HS-5 (cell line): ENCODE measurements at places on chromosomes 7 and 10.

DNA sequence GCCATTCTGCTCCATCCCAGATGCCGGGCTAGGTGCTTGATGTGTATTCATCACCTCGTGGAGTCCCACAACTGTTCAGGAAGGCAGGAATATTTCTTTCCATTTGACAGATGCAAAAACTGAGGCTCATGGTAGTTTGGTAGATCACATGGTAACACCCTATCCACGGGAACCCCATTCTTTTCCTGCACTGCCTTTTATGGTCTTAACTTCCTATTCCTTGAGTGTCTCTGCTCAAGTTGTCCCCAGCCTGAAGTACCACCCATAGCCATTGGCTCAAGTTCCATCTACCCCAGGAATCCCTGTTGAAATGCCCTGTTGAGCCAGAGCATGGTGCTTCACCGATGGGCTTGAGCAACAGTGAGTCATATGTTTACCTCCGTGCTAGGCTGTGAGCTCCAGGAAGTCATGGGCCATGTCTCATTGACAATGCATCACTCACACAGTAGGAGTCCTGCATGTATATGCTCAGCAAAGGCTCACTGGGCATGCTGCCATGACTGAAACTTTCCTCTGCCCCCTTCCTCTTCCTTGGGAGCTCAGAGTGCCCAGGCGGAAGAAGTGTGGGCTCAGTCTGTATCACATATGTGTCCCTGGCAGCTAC is 71.7 kb upstream of the ADAM12 start:
- DNase-seq = peak; percentile 87

DNA sequence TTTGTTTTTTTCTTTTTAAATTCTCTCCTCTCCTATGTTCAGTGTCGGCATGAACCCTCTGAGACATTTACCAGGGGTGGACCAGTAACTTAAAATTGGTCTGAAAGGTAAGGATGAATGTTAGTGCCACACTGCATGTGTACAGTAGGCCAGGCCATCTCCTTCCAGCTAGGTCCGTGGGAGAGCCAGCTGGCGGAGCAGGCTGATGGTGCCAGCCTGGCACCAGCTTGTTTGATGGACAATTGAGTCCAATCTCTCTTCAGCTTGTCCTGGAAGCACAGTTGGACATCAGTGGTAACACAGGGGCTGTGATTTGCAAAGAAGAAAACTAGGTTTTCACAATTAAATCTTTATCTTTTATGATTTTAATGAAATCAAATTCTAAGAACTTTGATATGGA is 136.5 kb downstream of the CNNM2 start:
- no peak for DNase-seq

DNA sequence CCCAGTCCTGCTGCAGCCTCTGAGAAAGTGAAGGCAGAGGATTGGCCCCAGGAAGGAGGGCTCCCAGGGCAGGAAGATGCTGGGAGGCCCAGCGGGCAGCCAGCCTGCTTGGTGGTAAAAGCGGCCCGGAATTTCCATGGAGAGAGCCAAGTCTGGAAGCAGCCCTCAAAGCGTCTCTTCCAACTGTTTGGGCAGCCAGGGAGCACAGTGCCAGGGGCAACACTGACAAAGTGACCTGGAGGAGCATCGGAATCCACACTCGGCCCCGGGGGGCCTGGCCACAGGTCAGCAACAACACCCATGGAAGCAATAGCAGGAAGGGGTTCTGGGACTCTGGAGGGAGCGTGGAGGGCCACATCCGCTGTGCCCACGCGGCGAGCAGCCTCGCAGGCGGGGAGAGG is 63.2 kb upstream of the FGFR2 start:
- DNase-seq = no peak

DNA sequence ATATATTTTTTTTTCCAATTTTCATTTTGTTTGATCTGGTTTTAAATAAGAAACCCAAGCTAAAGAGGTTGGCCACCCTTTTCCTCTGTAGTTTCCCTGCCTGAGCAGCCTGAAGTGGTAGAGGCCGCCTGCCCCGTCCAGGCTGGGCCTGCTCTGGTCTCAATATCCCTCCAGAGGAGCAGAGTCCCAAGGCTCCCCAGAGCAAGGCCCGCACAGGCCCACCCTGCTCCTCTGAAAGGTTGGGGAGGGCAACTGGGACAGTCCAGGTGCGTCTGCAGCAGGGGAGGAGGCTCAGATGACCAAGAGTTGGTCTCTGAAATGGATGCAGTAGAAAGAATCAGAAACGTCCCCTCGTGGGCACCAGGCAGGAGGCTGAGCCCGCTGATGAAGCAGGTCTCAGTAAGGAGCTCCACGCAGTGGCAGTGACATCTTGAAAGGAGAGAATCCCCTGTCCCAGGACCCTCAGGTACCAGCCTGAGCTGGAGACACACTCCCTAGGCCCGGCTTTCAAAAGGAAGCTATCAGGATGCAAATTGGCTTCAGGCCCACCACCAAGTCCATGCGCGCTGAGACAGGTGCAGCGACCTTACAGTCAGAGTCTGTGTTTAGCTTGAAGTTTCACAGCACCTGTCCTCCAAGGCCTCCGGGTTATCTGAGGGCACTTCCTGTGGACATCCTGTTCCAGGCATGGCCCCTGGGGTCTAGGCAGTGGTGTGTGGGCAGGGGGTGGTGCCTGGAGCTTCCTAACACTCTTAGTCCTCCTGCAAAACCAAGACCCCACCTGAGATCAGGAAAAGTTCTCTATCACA is 37.7 kb downstream of the EN2 start:
- no peak for DNase-seq

DNA sequence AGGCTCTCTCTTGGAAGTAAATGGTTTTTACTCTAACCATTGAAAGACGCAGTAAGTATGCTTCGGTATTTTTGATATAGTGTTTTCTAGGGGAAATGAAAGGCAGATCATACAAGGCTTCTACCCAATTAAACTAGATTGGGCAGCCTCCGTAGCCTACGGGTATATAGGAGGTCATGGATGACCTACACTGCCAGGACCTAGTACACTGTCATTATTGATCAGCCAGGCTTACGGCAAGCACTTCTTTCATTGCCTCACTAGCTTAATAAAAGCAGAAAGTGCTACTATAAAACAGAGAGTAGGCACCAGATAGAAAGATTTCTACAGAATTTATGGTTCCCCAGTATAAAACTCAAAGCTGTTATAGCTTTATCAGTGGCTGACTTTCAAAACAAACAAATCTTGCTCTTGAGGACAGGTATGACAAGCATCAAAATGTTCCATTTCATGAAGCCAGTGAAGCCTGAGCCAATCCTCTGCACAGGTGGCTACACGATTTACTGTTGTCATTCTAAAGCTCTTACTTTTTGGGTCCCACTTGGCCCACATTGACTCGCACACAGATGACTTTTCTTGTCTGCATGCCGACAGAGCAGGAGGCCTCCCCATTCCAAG is 358.1 kb downstream of the THSD7A start:
- no peak for DNase-seq

DNA sequence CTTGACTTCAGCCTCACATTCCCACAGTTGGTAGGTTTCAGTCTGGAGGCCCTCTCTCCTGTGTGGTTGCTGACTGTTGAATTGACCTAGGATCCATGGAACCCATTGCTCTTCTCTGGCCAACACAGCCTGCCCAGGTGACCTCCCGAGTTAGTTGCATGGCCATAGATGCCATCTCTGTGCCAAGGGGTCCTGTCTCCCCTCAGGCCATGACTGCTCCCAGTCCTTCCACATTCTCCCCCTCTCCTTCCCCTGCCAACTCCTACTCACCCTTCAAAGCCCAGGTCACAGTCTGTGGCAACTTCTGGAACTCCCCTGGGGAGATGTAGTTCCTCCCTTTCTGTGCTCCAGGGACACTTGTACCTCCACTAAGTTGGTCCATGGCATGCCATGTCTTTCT is 67.3 kb upstream of the GRB10 start:
- no peak for DNase-seq

- DNase-seq = no peak
Measured at GRCh38 chr7:42233695-42234331, 3.2 kb downstream of the GLI3 start.

- no peak for DNase-seq
Measured at GRCh38 chr7:42476255-42476654, 239.2 kb upstream of the GLI3 start.

DNA sequence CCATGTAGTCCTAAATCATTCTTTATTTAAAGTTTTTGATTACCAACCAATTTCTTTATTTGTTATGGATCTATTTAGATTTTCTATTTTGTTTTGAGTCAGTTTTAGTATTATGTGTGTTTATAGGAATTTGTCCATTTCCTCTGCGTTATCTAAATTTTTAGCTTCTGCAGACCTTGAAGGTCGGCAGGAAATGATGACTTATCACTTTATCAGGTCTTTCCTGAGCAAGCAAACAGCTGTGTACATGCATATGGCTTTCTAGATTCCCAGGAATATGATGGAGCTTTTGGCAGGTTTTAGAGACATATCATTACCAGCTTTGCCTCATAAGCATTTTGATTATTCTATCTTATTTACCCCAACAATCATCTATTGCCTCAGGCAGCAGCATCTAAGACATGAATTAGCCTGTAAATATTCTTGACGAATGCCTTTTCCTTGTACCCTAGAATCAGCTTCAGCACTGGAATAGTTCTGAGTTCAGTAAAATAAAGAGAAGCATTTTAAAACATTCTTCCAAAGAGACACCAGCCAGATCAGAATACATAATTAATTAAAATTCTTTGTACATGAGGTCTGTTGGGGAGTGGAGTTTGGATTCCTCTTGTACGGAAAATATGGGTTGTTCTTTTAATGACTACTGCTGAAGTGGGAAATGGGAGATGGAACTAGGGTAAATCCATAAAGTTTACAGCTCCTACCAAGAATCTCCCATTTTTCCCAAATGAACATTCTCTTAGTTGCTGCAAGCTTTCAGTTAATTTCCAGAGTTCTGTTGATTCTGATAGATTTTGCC is 408.8 kb upstream of the SEMA3C start:
- no peak for DNase-seq

DNA sequence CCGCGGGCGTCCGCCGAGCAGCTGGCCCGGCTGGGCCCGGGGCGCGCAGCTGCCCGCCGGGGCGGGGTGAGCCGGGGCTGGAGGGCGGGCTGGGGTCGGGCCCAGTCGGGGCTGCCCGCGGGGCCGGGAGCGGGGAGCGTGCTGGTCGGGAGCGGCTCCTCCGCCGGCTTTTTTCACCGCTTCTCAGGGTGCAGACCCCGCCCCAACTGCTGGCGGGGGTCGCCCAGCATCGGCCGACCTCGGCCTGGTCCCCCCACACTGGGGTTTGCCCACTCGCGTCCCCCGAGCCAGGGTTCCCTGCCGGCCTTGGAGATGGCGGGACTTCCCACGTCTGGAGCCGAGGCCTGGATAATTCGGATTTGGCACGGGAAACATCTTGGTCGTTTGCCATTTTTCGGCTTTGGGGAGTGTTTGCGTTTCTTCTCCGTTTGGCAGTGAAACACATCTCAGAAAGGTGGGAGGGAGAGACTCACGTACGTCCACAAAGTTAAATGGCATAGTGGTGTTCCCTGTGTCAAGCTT is 432 bp downstream of the TMEM248 start:
- no peak for DNase-seq

DNA sequence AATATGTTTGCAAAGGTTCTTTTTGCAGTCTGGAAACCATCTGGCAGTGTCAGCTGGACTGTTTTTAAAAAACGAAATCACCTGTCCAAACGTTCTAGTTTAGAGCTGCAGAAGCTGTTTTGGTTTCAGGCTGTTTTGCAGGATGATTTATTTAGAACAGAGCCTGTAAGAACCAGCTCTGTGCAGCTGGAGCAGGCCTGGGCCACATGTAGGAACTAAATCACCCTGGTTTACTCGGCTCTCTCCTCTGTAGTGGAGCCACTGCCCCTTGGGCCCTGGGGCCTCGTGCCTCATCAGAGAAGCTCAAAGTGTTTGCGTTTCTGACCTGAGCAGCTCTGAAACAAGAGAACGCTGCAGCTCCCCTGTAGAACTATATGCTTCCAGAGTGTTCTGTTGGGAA is 142.5 kb downstream of the ACTR3B start:
- DNase-seq = no peak

GRCh38 chr7:156004265-156005201 is 192.3 kb upstream of the SHH start:
- no peak for DNase-seq

DNA sequence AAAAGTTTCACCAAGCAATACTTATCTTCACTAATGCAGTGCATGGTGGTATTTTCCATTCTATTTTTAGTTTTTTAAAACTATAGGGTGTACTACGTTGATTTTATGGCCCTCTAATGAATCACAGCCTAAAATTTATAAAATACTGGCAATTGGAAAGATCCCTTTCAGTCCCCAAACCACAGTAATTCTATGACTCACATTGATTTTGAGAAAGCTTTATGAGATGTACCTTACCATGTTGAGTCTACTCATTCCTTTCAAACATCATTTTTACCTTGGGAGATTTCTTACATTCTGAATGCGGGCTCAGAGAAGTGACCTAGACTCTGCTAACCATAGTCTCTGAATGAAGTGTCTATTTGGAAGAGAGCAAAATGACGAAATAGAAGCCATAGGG is 141.6 kb downstream of the GPR85 start:
- DNase-seq = no peak

- DNase-seq = no peak
Measured at GRCh38 chr10:87925570-87925969, 62.1 kb downstream of the PTEN start.

DNA sequence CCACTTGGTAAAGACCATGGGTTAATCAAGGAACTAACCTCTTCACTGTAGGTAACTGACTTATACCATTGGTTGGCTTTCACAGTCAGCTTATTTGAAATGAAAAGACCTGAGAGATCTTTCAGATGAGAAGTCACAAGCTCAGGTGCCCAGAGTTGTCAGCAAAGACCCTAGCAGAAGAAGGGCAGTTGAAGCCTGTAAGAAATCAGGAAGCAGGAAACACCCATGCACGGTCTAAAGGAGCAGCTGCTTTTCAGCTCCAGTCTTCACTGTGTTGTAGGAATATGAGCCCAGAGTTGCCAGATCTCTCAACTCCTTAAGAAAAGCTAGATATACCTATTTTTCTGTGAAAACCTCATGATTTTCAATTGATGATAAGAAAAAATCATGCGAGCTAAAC is 130.0 kb downstream of the ARID5B start:
- DNase-seq = no peak

- no peak for DNase-seq
Measured at GRCh38 chr7:158272091-158272490, 315.5 kb downstream of the PTPRN2 start.

GRCh38 chr7:102122026-102122425 is 164.6 kb upstream of the SH2B2 start:
- DNase-seq = no peak

- DNase-seq = no peak
Measured at GRCh38 chr10:97593421-97593820, 3.9 kb downstream of the C10orf62 start.

GRCh38 chr7:155189590-155189989 is 108.1 kb upstream of the INSIG1 start:
- DNase-seq = no peak
